T-helper 1 cell (primary cell): ENCODE measurements at places on chromosomes 13 and 19.

DNA sequence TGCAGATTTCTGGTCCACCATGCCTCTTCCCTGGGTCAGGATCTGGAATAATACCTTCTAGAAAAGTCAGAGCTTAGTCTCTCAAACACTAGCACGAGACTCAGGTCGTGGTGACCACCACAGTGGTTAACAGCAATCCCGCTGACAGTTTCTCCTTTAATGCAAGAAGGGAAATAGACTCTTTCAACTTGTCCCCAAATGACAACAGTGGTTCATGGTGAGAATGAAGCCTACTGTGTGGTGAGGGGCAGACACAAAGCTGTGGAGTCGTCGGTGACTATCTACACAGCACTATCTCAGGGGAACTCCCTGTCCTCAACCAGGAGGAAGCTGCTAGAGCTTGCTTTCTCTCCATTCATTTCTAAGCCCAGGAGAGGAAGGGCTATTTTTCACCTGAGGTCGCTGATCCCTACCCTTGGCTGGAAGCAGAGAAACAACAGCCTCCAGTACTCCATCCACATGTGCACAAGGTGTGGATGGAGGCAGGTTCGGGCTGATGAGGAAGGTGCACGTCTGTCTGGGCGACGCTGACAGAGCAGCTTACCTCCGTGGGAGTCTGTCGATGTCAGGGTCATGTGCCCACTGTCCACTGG, 72.4 kb downstream of the STK24 start:
- no peak for DNase-seq

DNA sequence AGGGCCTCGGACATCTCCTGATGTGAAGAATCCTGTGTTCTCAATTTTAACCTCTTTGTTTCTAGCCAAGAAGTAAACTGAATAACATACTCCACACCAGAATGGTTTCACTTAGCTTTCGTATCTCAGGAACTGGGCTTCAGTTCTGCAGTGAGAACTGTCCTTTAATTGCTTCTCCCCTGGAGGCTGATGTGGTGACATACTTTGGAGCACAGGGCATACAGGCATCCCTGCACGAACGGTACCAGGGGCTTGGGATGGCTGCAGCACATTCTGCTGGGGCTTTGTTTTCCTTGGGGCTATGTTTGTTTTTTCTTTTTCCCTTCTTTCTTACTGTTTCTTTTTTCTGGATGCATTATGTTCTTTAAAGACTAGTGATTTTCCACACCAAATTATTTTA, 230.5 kb downstream of the TM9SF2 start:
- DNase-seq: no peak

- DNase-seq: no peak
Measured at GRCh38 chr19:37218592-37218935, 550 bp downstream of the ZNF383 start.

- no peak for DNase-seq
Measured at GRCh38 chr19:18020212-18021085, 12.5 kb downstream of the ARRDC2 start.
